ENCODE measurements at places on chromosomes 11 and 22. TPM values are rescaled to one million over a fixed set of nuclear protein-coding genes. Genes with fewer than 3 reads are reported as not detected.
A peak's percentile ranks its signal among the peaks of the same experiment; 100 is the strongest.

GRCh38 chr22:35417606-35418005, 17.7 kb downstream of the MCM5 start:
- H3K27me3 ChIP-seq, result no peaks in the 10 kb centered on the region
- H3K4me3 ChIP-seq, result no peak overlapping the region
- no peaks in the 10 kb centered on the region for H3K4me1 ChIP-seq
- H3K27ac ChIP-seq, result no peak overlapping the region
- no peak for DNase-seq

GRCh38 chr22:33036881-33037280, 21.3 kb downstream of the SYN3 start:
- H3K36me3 ChIP-seq, result no peaks in the 10 kb centered on the region
- no peaks in the 10 kb centered on the region for H3K27me3 ChIP-seq
- peaks cover 5% of the 10 kb centered on the region for H3K4me1 ChIP-seq
- no peak overlapping the region for H3K27ac ChIP-seq

DNA sequence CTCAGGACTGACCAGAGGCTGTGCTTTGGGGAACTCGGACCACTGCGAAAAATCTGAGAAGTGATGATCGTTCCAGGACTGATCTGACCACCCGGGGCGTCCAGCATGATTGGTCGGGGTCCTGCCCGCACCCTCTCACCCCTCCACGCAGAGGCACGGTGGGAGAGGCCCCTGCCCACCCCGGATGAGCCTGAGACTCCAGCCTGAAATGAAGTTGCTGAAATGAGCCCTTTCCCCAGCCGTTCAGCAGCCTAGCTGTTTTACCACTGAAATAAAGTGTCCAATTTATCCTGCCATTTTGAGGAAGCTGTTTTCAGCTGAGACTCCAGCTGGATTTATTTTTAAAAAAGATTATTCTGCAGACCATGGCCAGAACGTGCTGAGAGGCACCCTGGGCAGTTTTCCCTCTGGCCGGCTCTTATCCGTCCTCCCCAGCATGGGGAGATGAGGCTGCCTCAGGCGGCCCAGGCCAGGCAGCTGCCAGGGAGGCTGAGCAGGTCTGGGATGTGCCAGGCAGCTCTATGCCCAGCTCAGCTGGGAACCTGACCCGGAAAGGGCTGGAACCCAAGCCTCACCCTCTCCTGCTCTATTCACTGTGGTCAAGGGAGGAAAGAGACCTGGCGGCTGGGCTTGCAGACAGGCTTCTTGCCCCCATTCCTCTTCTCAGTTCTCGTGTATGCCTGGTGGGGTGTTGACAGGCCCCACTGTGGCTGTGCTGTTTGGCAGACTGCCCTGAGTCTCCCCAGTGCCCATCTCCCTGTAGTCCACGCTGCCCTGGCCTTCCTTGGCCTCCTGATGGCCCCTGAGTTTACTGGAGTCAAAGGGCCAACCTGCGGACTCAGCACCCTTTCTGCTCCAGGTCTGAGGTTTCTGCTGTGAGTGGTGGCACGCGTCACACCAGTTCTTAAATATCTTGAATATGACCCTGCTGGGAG, 161.0 kb upstream of the B3GAT1 start:
- peak; percentile 64 for DNase-seq
- H3K4me3 ChIP-seq, result no peak overlapping the region
- no peaks in the 10 kb centered on the region for H3K36me3 ChIP-seq

DNA sequence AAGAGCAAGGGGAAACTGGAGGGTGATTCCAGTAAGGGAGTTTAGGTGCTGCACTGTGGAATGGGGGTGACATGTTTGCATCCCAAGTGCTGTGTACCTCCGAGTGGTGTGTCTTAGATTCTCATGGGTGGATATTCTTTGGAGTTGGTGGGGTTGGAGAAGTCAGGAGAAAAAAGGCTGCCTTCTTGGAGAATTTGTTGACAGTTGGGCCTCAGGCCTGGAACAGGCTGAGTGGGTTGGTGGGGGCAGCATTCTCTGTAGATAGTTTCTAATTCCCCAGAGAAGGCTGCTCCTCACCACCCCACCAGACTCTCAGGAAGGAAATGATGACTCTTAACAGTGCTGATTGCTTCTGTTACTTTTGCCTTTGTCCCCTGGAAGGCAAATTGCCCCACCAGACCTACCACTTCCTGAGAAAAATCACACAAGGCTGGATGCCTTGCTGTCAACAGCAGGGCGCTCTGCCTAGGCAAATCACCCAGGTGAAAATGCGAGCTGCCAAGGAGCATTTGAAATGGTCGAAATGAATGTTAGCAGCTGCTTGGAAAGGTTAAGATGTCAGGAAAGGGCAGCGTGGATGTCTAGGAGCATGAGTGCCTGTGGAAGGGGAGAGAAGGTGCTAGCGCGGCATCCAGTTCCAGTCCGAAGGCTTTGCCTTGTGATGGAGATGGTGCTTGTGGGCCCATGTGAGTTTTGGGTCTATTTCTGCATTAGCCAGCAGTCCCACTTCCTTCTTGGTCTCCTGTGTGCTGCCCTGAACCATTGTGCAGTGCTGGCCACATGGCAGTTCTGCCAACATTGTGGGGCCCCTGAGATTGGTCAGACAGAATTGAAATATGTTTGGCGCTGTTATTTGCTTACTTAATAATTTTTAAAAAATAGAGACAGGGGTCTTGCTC, 29.7 kb upstream of the SORL1-AS1 start:
- no peaks in the 10 kb centered on the region for H3K36me3 ChIP-seq
- no peak for DNase-seq
- no peak overlapping the region for H3K4me3 ChIP-seq
- no peaks in the 10 kb centered on the region for H3K27me3 ChIP-seq
- no peaks in the 10 kb centered on the region for H3K4me1 ChIP-seq

DNA sequence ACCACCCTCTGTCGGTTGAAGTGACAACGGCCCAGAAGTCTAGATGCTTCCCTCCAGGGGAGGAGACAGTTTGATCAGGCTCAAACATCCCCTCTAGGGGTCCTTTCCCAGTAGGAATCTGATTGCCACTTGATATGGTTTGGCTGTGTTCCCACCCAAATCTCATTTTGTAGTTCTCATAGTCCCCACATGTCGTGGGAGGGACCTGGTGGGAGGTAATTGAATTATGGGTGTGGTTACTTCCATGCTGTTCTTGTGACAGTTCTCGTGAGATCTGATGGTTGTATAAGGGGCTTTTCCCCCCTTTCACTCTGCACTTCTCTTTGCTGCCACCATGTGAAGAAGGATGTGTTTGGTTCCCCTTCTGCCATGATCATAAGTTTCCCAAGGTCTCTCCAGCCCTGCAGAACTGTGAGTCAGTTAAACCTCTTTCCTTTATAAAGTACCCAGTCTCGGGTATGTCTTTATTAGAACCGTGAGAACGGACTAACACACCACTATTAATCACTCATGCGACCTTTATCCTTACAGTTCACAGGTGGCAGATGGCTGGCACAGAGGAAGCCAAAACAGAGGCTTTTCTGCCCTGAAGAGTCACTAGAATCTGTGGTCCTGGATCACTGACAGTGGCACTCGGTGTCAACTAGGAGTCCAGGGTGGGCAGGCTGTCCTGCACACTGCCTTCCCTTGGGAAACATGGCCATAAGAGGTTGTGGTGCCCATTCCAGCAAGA, 21.6 kb downstream of the ASPHD2 start:
- no peak overlapping the region for H3K4me3 ChIP-seq
- no peak for DNase-seq
- no peak overlapping the region for H3K27ac ChIP-seq
- H3K36me3 ChIP-seq, result peaks cover 49% of the 10 kb centered on the region
- no peaks in the 10 kb centered on the region for H3K27me3 ChIP-seq

The SHANK2 gene
- total RNA-seq, result 10.8 TPM

- peaks cover 3% of the 10 kb centered on the region for H3K4me1 ChIP-seq
- DNase-seq, result no peak
- H3K27me3 ChIP-seq, result peaks cover 7% of the 10 kb centered on the region
- H3K36me3 ChIP-seq, result no peaks in the 10 kb centered on the region
- H3K27ac ChIP-seq, result no peak overlapping the region
- no peak overlapping the region for H3K4me3 ChIP-seq
These were observed 7.0 kb upstream of the CCDC86 start for GRCh38 chr11:60834742-60835533.

The CBLIF gene
- not detected for total RNA-seq

The CD3G gene
- not detected for total RNA-seq

DNA sequence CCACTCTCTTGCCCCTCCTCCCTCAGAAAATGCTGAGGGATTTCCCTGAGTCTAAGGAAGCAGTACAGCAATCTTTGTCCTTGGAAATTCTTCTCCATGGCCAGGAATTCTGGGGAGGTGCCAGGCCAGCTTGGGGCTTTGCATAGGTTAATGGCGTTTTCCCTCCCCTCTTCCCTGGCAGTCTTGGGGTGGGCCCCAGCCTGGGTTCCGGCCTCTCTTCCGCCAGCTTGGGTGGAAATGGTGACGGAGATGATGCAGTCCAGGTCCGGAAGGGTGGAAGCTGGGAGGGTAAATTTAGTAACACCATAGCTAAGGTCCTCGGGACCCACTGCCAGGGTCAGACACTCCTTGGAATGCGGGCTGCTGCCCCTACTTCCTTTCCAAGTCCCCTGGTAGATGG, 5.0 kb downstream of the PHLDB1 start:
- peaks cover 75% of the 10 kb centered on the region for H3K4me1 ChIP-seq
- no peak for DNase-seq
- H3K36me3 ChIP-seq, result peaks cover 37% of the 10 kb centered on the region
- no peaks in the 10 kb centered on the region for H3K27me3 ChIP-seq
- H3K4me3 ChIP-seq, result no peak overlapping the region
- peak overlapping the region; percentile 48 for H3K27ac ChIP-seq

DNA sequence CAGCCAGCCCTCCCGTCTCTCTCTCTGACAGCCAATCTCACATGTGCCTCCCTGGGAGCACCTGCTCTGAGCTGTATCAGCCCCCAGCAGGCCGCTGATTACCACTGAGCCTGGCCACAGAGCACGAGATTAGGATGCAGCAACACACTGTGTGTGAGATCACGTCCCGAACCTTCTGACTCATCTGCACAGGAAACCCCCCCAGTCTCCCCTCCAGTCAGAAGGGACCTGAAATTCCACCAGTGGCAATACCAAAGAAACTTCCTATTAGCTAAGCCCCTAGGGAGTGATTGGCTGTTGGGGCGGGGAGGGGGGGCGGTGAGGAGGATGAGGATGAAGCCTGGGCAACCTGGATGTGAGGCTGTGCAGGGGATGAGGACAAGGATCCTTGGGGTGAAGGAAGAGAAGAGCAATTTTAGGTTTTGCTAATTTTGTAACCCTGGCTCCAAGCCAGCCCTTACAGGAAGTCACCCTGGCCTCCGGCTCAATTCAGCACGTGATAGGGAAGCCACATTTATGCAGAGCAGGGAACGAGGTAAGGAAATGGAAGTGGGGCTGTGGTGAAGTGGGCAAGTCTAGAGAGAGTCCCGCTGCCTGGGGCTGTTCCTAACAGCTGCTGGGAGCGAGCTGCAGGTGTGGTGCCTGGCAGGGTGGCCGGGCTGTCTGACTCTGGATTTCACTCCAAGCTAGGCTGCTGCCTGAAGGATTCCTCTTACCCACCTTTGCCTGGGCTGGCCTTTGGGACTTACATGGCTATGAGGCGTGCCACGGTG, 1.9 kb downstream of the SLC43A3 start:
- peak overlapping the region; percentile 98 for H3K27ac ChIP-seq
- peak overlapping the region; percentile 62 for H3K4me3 ChIP-seq
- peaks cover 64% of the 10 kb centered on the region for H3K4me1 ChIP-seq
- no peaks in the 10 kb centered on the region for H3K27me3 ChIP-seq
- H3K36me3 ChIP-seq, result no peaks in the 10 kb centered on the region

The CACNA1I gene
- total RNA-seq, result 0.33 TPM

GRCh38 chr11:128284634-128285033, 302.7 kb downstream of the ETS1 start:
- H3K27me3 ChIP-seq, result no peaks in the 10 kb centered on the region
- no peak overlapping the region for H3K27ac ChIP-seq
- DNase-seq, result no peak
- H3K36me3 ChIP-seq, result no peaks in the 10 kb centered on the region
- H3K4me3 ChIP-seq, result no peak overlapping the region

The SLC17A6 gene
- total RNA-seq, result not detected

GRCh38 chr11:128669506-128670270, 24.2 kb upstream of the FLI1 start:
- no peaks in the 10 kb centered on the region for H3K4me1 ChIP-seq
- H3K27ac ChIP-seq, result no peak overlapping the region
- H3K4me3 ChIP-seq, result no peak overlapping the region

GRCh38 chr22:42642806-42643633, 2.6 kb upstream of the ATP5MGL start:
- no peaks in the 10 kb centered on the region for H3K27me3 ChIP-seq
- no peak for DNase-seq
- no peak overlapping the region for H3K4me3 ChIP-seq

DNA sequence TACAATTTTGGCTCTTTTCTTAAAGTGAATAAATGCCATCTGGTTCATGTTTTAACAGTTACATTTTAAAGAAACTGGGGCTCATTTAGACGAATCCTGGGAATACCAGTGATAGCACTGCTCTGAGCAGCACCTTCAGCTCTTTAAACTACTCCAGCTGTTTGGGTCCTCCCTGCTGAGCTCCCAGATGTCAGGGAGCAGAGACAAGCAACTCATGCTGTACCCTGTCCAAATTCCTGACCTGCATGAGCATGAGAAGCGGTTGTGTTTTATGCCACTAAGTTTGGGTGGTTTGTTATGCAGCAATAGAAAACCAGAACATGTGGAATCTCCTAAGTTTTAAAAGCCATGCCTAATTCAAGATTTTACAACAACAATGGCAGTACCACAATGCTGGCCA, 90.0 kb downstream of the FDX1 start:
- no peaks in the 10 kb centered on the region for H3K36me3 ChIP-seq
- H3K27ac ChIP-seq, result no peak overlapping the region
- no peak for DNase-seq
- no peaks in the 10 kb centered on the region for H3K4me1 ChIP-seq
- H3K27me3 ChIP-seq, result no peaks in the 10 kb centered on the region

- H3K36me3 ChIP-seq, result peaks cover 15% of the 10 kb centered on the region
- no peaks in the 10 kb centered on the region for H3K4me1 ChIP-seq
- H3K4me3 ChIP-seq, result no peak overlapping the region
- no peak overlapping the region for H3K27ac ChIP-seq
- DNase-seq, result no peak
These were observed 33.8 kb downstream of the CAPN1 start for GRCh38 chr11:65215441-65216076.

GRCh38 chr11:78061921-78062311, 1.7 kb upstream of the THRSP start:
- H3K27me3 ChIP-seq, result no peaks in the 10 kb centered on the region
- DNase-seq, result no peak
- H3K27ac ChIP-seq, result no peak overlapping the region
- no peak overlapping the region for H3K4me3 ChIP-seq
- peaks cover 8% of the 10 kb centered on the region for H3K4me1 ChIP-seq

GRCh38 chr11:122048401-122048800, 67.6 kb downstream of the BLID start:
- DNase-seq, result no peak
- no peak overlapping the region for H3K4me3 ChIP-seq
- H3K4me1 ChIP-seq, result no peaks in the 10 kb centered on the region
- H3K27ac ChIP-seq, result no peak overlapping the region
